NCI-H524 treated with DMSO at 0.1 percent for 48 hours (cell line): ENCODE measurements at places on chromosomes 5 and 9.

DNA sequence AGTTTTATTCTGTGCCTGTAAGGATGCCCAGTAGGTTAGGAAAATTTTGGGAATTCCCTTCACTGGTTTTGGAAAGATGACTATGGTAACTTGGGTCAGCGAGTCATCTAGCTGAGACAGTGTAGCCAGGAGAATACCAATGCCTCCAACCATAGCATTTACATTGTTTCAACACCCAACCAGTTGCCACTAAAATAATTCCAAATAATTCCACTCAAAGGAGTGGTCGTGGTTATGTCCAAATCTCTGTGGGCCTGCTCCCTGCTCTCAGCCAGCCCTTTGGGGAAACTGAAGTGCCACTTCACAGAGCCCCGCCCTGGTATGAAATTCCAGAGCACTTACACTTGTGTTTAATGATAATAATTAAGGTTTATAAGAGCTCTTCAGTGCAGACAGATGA, 310.5 kb downstream of the PLK2 start:
- peak; percentile 60 for DNase-seq

DNA sequence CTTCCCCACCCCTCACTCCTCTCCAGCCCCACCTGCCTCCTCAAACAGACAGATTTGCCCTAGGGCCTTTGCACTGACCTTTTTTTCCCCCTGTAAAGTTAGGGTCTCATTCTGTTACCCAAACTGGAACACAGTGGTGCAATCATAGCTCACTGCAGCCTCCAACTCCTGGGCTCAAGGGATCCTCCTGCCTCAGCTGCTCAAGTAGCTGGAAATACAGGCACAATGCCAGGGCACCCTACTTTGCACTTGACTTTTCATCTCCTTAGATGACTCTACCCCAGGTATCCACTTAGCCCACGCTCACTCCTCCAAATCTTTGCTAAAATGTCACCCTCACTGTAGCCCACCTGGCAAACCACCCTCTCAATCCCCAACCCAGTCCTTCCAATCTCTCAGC, 2.2 kb downstream of the DYNC2I2 start:
- DNase-seq, result no peak

- DNase-seq, result no peak
These were observed 68.3 kb downstream of the KCNIP1 start for GRCh38 chr5:170571875-170572852.

DNA sequence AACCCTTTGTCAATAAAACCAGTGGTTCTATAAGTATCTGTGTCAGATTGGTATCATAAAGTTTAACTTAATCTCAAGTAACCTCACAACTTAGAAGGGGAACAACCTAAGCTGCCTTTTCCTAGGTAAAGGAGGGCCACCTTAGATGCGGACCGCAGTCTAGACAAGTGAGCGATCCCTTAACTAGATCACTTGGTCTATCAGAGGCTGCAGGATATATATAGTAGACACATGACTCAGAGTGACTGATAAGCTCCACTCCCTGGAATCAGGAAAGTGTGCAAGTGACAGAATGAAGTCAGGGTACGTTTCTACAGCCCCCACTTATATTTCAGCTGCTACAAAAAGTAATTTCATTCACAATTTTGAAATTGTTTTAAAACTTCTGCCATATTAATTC, 7.4 kb downstream of the REEP5 start:
- DNase-seq, result no peak

- DNase-seq, result peak; percentile 23
These were observed 514.8 kb downstream of the RAB3C start for GRCh38 chr5:59097712-59098111.

DNA sequence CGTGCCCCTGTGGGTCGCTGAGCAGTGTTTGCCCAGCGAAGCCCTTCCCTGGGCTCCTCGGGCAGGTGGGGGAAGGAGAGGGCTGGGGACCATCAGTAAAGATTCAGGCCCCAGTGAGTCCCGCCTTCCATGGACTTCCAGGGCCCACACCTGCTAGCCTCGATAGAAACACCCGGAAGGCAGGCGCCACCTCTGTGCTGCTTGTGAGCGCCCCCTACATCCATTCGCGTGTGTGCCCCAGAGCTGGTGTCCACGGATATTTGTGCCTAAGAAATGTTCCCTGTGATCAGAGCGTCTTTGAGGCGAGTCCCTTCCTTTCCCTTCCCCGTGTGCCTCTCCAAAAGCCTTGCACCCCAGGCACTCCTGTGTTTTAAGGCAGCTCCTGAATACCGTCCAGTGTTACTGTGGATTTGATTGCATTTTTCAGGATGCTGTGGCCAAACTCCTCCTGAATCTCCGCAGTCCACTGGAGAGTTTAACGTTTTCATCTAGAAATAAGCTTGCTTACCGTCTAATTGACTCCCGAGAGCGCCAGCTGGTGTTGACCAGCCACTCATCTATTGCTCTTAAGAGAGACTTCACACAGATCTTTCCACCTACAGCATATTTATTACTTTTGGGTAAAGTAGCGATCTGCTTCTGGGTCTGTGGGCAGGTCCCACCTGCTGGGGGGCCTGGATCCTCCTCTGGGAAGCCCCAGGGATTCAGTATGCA, 101.4 kb downstream of the COL5A1 start:
- DNase-seq, result peak; percentile 67

DNA sequence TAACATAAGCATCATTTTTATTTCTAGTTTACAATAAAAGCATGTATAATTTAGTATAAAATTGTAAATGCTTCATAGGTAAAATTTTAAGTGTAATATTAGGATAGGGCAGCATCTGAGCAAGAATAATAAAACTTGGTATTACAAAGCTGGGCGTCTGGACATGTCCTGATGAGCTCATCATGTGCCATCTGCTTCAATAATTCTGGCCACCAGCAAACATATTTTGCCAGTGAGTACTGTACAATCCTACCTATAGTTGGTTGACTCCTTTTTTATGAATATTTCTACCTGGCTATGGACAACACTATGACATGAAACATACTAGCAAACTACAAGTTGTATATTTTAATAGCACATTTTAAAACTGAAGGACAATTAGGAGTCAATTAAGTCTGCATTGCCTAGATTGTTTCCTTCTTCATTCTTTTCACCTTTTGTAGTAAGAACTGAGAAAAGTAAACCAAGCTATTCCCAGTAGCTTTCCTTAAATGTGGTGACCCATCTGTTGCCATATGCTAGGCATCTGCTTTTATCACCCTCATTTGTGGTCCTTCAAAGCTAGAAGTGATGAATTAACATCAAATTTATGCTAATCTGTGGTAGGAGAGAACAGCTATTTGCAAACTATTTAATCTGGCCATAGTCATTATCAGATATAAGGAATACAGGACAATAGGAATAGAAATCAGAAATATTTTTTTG, 23.4 kb downstream of the LURAP1L start:
- peak; percentile 92 for DNase-seq
